ENCODE measurements at places on chromosomes 5 and 9.

GRCh38 chr9:34392511-34392910 is 15.8 kb upstream of the MYORG start:
- DNase-seq = no peak
- peaks cover 33% of the 10 kb centered on the region for H3K27me3 ChIP-seq

DNA sequence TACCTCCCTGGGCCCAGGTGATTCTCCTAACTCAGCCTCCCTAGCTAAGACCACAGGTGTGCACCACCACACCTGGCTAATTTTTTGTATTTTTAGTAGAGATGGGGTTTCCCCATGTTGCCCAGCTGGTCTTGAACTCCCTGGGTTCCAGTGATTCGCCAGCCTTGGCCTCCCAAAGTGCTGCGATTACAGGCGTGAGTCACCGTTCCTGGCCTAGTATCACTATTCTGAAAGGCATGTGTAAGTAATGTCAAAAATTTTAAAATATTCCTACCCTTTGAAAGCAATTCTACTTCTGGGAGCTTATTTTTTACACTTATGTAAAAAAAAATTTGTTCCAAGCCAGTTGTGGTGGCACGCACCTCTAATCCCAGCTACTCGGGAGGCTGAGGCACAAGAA is 27.1 kb upstream of the TLE1 start:
- no peak for DNase-seq
- H3K27ac ChIP-seq = no peak overlapping the region
- no peaks in the 10 kb centered on the region for H3K27me3 ChIP-seq
- H3K4me1 ChIP-seq = peaks cover 6% of the 10 kb centered on the region
- H3K4me3 ChIP-seq = no peak overlapping the region

GRCh38 chr5:167861129-167861927 is 430.1 kb upstream of the WWC1 start:
- H3K36me3 ChIP-seq = no peaks in the 10 kb centered on the region
- no peak for DNase-seq
- no peaks in the 10 kb centered on the region for H3K4me1 ChIP-seq
- no peak overlapping the region for H3K4me3 ChIP-seq
- no peak overlapping the region for H3K27ac ChIP-seq

DNA sequence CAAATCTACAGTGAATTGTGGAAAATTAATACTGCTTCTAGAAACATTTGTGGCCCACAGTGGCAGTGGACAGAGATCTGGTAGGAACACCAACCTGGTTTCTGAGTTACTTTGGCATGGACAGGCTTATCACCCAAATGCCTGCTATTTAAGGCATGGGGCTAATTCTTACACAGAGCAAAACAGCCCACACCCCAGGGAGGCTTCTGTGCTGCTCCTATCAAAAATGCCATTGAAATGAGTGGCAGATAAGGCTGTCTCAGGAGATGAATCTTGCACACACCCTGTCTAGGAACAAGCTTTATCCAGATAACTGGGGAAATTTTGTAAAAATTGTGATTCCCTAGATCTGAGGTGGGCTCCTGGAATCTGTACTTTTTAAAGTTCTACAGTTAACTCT is 307.1 kb downstream of the TLE1 start:
- no peak overlapping the region for H3K4me3 ChIP-seq
- no peak for DNase-seq
- no peaks in the 10 kb centered on the region for H3K4me1 ChIP-seq
- no peaks in the 10 kb centered on the region for H3K36me3 ChIP-seq
- H3K27ac ChIP-seq = no peak overlapping the region

Data from naive B cell (primary cell).